ENCODE measurements at places on chromosomes 5 and 9.
A peak's percentile ranks its signal among the peaks of the same experiment; 100 is the strongest.

DNA sequence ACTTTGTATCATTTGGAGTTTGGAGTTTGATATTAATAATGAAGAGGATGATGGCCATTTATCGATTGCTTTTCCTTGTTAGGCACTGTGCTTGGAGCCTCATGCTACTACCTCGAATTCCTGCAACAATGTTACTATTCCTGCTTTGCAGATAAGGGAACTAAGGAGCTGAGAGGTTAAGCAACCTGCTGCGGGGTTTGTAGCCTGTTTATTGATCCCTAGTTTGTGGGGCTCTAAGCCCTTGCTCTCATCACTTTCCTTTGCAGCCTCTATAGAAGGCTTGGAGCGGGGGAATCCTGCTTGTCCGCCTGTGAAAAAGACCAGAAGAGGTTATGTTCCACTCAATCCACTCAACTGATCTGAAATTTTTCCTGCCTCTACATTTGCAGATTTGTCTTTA is 15.8 kb downstream of the ARHGEF28 start:
- no peak for DNase-seq

DNA sequence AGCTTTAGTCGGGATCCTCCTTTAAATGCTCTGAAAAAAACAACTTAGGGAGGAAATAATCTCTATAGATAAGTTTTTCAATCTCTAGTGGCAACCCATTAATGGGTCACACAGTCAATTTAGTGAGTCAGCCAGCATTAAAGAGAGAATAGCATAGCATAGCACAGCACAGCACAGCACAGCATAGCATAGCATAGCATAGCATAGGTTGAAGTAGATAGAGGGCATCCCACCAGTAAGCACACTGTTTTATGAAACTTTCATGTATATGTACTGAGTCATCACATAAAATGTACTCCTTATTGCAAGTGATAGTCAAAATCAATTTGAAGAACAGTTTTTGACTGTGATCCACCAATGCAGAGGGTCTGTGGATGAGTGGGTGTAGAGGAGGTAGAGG is 522.9 kb downstream of the CCDC171 start:
- DNase-seq = no peak

GRCh38 chr9:6355728-6356127 is 27.6 kb downstream of the TPD52L3 start:
- no peak for DNase-seq

DNA sequence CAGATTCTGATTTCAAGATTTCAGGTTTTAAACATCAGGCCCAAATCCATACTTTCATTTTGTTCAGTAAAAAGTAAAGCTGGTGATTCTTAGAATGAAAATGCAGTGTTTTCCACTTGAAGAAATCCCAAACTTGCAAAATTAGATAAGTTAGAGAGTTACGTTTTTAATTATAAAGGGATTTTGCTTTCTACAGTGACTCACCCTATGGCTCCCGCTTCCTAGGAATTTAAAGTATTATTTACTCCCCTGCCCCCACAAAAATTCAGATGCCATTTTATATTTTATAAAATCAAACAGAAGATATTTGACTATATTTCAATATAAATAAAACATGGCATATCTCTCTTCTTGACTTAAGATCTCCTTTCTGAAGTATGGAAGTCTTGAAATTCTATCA is 402.9 kb downstream of the ZSWIM6 start:
- DNase-seq = no peak

DNA sequence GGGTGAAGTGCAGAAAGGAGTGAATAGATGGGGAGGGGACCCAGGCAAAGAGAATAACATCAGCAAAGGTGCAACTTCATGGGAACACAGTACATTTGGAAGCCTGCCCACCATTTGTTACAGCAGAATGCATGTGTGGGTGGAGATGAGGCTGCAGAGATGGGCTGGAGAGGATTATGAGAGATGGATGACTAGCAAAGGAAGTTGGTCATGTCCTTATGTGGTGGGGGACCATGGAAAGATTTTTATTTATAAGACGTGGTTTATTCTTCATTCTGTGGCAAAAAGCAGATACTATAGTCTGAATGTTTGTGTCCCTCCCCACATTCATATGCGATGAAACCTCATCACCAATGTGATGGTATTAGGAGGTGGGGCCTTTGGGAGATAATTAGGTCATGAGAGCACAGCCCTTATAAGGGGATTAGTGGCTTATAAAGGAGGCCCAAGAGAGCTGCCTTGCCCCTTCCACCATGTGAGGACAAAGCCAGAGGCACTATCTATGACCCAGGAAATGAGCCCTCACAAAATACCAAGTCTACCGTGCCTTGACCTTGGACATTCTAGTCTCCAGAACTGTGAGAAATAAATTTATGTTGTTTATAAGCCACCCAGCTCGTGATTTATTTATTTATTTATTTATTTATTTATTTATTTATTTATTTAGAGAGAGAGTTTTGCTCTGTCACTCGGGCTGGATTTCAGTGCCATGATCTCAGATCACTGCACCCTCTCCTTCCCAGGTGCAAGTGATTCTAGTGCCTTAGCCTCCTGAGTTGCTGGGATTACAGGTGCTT is 483.7 kb downstream of the RAB3C start:
- no peak for DNase-seq

- no peak for DNase-seq
Measured at GRCh38 chr5:100188339-100188738, 346.8 kb upstream of the FAM174A start.

- no peak for DNase-seq
Measured at GRCh38 chr5:98656125-98656795, 117.2 kb upstream of the RGMB start.

GRCh38 chr5:132301344-132302271 is 7.4 kb downstream of the SLC22A4 start:
- DNase-seq = no peak

- no peak for DNase-seq
Measured at GRCh38 chr5:94890907-94891306, 272.4 kb downstream of the SLF1 start.

- no peak for DNase-seq
Measured at GRCh38 chr9:109986521-109986991, 206.6 kb downstream of the PALM2AKAP2 start.

GRCh38 chr9:105503881-105504280 is 54.0 kb upstream of the FKTN start:
- no peak for DNase-seq

- no peak for DNase-seq
Measured at GRCh38 chr9:93028448-93029006, 30.0 kb upstream of the SUSD3 start.

DNA sequence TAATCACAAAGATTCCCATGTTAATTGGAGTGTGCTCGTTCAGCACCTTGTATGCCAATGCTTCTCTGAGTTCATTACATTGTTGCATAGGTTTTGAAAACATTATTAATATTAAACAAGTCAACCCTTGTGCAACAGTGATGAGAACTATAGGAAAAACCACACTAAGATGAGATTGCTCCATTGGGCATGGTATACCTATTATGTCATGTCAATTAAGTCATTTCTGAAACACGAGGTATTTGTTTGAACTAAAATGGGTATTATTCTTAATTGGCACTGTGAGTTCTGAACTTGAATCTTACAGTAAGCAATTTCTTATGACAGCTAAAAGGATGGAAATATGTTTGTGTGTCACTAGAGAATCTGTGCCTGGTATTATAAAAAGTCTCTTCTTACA is 447.7 kb downstream of the EFNA5 start:
- DNase-seq = no peak

DNA sequence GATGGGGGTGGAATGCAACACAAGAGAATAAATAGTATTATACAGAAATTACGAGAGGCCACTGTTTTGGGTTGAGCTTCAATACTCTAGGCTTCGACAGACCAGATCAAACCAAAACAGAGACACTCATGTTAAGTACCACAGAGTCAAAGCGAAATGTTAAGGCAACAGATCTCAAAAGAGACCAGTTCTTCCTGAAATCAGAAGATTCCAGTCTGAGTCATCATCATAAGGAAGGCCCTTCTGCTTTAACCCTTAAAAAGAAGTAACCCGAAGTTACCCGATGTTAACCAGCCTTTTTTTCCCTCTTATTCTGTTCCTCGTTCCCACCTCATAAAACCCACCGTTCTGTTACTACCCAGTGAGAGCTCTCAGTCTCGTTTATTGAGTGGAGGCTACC is 75.9 kb downstream of the SFXN1 start:
- DNase-seq = no peak

- no peak for DNase-seq
Measured at GRCh38 chr9:127437497-127438264, 13.5 kb downstream of the ZNF79 start.

GRCh38 chr5:29208024-29208423 is 1985.5 kb upstream of the CDH6 start:
- DNase-seq = no peak

GRCh38 chr5:139660923-139661814 is 13.0 kb downstream of the CXXC5 start:
- peak; percentile 92 for DNase-seq

- DNase-seq = no peak
Measured at GRCh38 chr5:66628561-66628960, 32.4 kb downstream of the MAST4 start.

GRCh38 chr9:98931600-98932389 is 11.9 kb upstream of the COL15A1 start:
- DNase-seq = no peak

DNA sequence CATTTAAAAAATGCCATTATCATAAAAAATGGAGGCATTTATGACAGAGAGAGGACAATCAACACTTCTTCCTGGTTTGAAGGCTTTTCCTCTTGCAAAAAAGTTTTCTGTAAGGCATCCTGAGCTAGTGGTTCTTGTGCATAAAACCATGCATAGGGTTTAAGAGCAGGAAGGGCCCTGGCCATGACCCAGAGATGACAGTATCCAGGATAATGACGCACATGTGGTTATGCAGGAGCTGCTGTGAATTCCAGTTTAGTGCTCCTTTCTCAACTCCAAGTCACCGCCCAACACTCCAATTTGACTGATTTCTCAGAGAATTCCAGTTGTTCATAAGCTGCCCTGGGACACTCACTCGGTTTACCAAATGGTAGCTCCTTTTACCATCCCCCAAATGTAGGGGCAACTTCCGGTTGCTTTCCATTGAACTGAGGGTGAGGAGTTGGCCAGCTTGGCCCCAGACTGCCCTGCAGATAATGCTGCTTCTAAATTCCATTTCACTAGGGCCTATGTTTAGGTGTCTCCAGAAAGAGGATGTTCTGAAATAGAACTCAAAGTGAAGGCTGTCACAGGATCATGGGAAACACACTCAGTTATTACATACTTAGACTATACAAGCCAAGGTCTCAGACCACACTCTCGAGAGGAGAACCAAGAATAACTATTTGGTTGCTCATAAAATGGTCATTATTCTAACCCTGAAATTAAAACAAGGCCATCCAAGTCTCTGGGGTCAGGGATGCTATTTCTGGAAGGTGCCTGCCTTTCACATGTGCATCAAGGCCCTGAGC is 179.1 kb downstream of the SLIT3 start:
- DNase-seq = no peak

DNA sequence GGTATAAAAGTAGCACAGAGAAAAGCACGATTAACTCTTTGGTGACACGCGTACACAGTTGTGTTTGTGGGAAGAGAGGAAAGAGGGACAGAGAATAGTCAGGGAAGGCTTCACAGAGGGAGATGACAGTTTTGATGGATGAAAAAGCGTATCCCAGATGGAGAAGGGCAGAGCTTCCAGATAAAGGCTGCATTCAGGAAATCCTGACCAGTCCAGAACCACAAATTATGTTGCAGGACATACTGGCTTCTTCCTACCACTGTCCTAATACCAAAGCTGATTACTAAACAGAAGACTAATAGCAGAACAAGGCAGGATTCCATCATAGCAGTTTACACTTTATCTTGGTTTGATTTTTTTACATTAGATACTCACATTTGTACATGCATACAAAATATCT is 34.5 kb downstream of the SLC31A2 start:
- no peak for DNase-seq

GRCh38 chr5:168300326-168301182 is 9.1 kb downstream of the WWC1 start:
- no peak for DNase-seq

DNA sequence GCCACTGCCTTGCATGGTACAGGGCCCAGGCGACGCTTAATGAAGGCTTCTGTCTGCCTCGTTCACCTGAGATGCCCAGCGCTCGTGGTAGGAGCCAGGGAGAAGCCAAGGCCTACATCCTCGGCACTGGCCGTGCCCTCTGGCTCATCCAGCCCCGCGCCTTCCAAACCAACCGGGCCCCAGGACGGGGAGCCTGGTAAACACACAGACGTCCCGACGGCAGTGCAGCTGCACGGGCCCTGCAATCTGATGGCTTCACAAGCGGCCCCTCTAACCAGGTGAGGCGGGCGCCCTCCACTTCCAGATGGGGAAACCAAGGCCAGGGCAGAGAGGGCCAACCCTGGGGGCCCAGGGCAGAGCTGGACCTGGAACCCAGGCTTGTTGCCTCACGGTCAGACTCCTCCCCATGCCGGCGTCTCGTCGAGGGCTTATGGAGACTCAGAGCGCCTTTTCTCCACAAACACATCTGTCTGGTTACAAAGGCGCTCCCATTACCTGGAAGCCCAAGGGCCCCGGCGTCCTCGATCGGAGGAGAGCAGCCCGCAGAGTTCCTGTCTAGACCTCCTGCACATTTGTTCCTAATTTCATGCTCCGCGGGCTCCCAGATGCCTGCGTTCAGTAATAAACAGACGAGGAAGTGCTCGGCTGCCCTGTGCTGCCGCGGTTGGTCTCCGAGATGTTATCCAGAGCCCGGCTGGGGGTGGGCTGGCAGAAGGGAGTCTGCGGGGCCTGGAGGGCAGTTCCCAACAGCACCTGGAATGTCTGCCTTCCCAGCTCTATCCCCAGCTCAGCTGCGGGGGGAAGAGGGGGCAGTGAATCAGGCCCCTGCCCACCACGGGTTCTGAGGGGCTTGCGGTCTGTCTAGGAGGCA is 23.5 kb downstream of the FAM163B start:
- DNase-seq = peak; percentile 96

GRCh38 chr5:81314581-81314980 is 13.2 kb downstream of the ZCCHC9 start:
- no peak for DNase-seq

GRCh38 chr9:122346478-122347347 is 24.1 kb upstream of the PTGS1 start:
- DNase-seq = peak; percentile 33

- no peak for DNase-seq
Measured at GRCh38 chr9:2341126-2341525, 280.5 kb upstream of the VLDLR start.

- no peak for DNase-seq
Measured at GRCh38 chr5:41925555-41925951, 472 bp downstream of the FBXO4 start.

DNA sequence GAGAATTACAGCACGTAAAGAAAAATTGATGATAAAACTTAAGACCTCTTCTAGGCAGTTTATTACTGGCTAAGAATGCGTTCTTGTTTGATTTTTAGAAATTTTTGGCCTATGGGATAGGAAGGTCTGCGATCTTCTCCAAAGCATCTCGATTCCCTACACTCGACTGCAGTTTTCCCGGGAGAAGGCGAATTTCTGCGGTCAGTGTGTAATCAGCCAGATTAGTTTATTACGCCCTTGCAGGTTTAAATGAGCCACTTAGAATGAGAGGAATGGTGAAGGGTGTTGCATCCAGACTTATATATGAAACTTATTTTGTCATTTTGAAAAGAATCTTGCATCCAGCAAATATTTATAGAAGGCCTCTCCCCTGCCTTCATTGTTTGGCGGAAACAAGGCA is 1.2 kb downstream of the MTAP start:
- no peak for DNase-seq
